Sigmoid colon (tissue), 7 donors: ENCODE measurements at places on chromosomes 12 and 14. TPM values are rescaled to one million over a fixed set of nuclear protein-coding genes. Genes with fewer than 3 reads are reported as not detected.

GRCh38 chr14:89740241-89740640, 214.3 kb downstream of the EFCAB11 start:
- H3K4me3 ChIP-seq = no peak overlapping the region
- no peaks in the 10 kb centered on the region for H3K36me3 ChIP-seq

PGAM5 gene
- total RNA-seq = 24.6 TPM

JDP2 gene
- total RNA-seq = 55.0 TPM

DNA sequence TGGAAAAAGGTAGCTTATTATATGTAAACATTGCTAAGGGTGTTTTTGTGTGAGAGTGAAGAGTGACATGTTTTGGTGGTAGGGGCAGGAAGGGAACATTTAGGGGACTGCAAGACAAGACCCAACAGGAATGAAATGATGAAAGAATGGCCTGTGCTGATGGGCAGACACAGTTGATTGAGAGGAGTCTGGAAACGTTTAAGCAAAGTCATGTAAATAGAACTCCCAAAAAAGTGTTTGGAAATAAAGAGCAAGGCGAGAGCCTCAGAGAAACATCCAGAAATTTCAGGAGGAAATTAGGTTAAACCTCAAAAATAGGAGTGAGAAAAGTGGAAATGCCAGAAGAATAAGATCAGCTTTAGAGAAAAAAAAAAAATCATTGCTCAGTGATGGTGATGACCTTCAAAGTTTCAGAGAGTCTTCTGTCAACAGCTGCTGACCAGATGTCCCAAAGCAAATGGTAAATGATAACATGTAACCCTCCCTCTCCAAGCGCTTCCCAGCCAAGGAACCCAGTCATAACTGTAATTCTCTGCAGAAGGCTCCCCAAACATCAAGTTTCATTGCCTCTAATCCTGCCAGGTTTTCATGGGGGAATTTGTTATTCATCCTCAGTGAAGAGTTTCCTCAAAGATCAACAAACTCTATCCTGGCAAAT, 223.2 kb upstream of the FAR2 start:
- no peaks in the 10 kb centered on the region for H3K36me3 ChIP-seq
- H3K27me3 ChIP-seq = no peaks in the 10 kb centered on the region
- no peak overlapping the region for H3K4me3 ChIP-seq
- no peaks in the 10 kb centered on the region for H3K4me1 ChIP-seq
- peak; percentile 78 for DNase-seq

DNA sequence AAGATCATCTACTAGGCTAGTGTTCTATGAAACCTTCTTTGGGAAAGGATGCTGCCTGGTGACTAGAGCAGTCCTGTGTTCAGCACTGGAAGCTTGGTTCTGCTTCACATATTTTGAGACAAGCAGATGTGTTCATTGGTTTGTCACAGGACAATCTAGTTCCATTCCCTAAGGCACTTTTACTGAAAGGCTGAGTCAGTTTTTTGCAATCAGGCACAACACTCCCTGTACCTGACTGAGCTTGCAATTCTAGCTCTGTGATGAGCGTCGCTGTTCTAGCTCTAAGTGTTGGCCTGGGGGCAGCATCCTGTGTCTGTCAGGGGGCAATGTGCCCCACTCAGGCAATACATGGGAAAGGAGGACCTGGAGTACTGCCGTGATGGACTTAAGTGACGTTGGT, 144.4 kb downstream of the CAND1 start:
- no peak overlapping the region for H3K4me3 ChIP-seq
- no peaks in the 10 kb centered on the region for H3K36me3 ChIP-seq
- no peak overlapping the region for H3K27ac ChIP-seq
- DNase-seq = no peak
- H3K27me3 ChIP-seq = no peaks in the 10 kb centered on the region

DNA sequence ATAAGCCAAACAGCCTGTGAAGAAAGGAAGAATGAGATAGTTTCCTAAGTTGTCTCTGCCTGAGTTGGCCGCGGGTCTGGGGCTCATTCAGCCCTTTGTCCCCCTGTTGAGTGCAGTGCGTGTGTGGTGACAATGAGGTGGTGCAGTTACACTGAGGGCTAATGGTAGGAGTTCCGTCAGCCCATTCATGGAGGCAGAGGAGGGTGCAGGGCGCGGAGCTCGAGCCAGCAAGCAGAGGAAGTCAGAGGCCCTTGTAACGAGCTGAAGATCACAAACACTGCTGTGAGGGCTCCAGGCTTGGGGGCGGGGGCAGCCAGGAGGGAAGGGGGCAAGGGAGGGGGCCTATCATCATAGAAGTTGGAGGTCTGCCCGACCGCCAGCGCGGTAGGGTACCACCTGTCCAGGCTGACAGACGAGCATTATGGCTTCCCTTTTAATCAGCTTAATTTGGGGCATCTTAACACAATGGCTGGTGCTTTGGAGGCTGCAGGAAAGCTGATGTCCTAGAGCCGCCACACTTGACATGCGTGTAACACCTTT, 20.5 kb downstream of the CCND2 start:
- H3K27me3 ChIP-seq = no peaks in the 10 kb centered on the region
- DNase-seq = no peak
- peaks cover 69% of the 10 kb centered on the region for H3K36me3 ChIP-seq
- H3K27ac ChIP-seq = peak overlapping the region; percentile 84
- H3K4me3 ChIP-seq = no peak overlapping the region

GRCh38 chr14:23653051-23653450, 16.9 kb downstream of the DHRS2 start:
- no peaks in the 10 kb centered on the region for H3K27me3 ChIP-seq
- no peak overlapping the region for H3K27ac ChIP-seq
- no peaks in the 10 kb centered on the region for H3K4me1 ChIP-seq
- no peak overlapping the region for H3K4me3 ChIP-seq

CACNA2D4 gene
- total RNA-seq = 4.9 TPM

KSR2 gene
- under 0.01 TPM for total RNA-seq

STAC3 gene
- 2.8 TPM for total RNA-seq

DNA sequence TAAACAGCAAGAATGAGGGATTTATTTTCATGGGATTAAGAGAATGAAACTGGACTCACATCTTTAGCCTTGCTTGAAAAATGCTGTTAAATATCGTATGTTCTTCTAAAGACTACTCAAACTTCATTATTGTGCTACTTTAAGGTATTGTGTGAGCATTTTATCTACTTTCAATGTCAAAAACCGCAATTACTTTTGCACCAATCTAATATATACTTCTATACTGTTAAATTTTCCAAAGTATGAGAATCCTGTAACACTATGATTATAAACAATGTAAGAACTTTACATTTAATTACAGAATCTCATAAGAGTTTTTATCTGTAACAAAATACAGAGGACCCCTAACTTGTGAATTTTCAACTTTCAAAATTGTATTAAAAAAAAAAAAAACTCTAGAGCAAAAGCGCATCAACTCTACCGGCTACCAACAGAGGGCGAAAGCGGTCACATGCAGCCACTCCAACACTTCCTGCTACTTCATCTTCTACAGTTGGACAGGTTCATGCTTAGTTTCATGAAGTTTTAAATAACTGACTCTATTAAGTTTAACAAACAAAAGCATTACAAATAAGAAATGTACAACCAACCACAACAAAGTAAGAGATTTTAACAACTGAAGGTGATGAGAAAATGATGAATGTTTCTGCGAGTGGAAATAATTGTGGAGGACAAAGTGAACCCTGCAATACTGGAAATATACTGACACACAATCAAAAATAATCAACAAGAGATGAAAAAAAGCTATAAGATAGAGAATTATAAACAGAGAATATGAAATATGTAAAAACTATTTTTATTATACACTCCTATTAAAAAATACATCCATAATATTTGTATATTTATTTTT, 210.9 kb downstream of the MED13L start:
- H3K27me3 ChIP-seq = no peaks in the 10 kb centered on the region
- H3K36me3 ChIP-seq = no peaks in the 10 kb centered on the region
- H3K4me1 ChIP-seq = no peaks in the 10 kb centered on the region
- no peak overlapping the region for H3K27ac ChIP-seq
